NCI-H1930 (cell line): ENCODE measurements at places on chromosomes 11 and 22.

GRCh38 chr11:73468590-73469161, 92.5 kb downstream of the RELT start:
- no peak for DNase-seq

- no peak for DNase-seq
Observed at GRCh38 chr11:115161876-115162275, 342.3 kb downstream of the CADM1 start.

DNA sequence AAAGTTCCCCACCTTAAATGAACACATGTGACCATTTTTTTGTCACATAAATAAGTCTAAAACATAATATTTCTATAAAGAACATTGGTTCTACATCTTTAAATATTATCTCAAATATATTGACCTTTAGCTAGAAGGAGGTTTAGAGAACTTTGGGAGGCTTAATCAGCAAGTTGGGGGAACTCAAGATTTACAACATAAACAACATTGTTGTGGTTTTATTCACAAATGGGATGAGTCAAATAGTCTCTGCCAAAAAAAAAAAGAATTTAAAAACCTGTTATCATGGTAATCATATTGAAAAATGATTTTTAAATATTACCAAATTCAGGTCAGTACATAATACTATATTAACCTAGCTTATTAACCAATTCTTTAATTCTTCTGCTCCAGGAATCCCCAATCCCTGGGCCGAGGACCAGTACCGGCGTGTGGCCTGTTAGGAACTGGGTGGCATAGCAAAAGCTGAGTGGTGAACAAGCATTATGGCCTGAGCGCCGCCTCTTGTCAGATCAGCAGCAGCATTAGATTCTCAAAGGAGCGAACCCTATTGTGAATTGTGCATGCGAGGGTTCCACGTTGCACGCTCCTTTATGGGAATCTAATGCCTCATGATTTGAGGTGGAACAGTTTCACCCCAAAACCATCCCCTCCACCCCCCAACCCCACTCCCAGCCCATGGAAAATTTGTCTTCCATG, 98.2 kb downstream of the RDX start:
- no peak for DNase-seq

GRCh38 chr11:82776377-82776776, 42.7 kb upstream of the FAM181B start:
- DNase-seq: no peak

DNA sequence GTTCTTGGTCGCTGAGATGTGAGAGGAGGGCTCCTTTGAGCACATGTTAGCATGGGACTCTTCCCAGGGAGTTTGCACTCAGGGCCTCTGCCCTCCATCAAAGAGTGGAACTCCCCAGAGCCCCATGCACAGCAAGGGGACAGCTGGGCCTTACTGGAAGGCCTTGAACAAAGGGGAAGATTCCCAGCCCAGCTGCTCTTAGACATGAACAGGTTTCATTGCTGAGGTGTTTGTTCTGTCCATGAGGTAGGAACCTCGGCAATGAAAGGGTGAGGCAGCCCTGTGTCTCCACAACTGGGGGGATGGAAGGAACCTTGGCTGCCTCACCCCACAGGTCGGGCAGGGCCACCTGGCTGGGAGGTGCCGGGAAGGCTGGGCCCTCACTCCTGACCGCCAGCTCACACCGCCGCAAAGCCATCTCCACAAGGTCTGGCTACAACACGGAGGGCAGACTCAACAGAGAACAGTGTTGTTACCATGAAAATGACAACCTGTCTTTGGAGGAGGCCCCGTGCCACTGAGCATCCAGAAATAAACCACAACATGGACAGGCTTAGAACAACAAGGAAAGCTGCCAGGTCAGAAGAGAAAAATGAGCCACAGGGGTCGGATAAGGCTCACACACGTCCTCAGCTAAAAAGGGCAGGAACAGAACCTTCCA, 3.2 kb downstream of the DERL3 start:
- DNase-seq: no peak

DNA sequence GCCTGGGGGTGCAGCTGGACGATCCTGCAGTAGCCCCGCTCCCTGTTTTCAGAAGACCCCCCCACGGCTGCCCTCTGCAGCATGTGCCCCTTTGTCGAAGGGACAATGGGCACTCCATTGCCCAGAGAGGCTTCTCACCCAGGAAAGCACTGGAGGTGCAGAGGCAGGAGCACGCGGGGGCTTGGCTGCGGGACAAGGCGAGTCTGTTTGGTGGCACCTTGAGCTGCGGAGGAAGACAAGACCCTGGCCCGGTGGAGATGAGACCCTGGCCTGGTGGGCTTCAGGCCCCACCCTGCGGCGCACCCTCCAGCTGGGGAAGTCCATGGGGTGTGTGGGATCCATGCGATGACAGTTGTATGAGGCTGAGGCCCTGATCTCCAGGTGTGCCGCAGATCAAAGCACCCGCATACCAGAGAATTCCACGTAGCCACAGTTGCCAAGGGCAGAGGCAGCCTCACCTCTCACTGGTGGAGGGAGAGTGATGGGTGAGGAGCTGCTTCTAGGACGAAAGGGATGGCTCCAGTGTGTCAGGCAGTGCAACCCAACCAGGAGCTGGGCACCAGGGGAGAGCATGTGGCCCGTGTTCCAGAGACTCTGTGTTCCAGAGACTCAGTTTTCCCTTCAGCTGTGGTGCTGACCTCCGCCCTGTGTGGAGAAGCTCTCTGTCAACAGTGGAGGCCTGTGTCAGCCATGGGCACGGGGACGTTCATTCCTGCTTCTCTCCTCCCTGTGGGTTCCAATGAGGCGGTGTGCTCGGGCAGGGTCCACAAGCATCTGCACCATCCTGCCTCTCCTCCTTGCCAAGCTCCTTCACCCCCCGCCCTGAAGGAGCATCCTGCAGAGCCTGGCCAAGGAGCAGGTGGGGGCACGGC, 10.0 kb downstream of the TBX1 start:
- no peak for DNase-seq

DNA sequence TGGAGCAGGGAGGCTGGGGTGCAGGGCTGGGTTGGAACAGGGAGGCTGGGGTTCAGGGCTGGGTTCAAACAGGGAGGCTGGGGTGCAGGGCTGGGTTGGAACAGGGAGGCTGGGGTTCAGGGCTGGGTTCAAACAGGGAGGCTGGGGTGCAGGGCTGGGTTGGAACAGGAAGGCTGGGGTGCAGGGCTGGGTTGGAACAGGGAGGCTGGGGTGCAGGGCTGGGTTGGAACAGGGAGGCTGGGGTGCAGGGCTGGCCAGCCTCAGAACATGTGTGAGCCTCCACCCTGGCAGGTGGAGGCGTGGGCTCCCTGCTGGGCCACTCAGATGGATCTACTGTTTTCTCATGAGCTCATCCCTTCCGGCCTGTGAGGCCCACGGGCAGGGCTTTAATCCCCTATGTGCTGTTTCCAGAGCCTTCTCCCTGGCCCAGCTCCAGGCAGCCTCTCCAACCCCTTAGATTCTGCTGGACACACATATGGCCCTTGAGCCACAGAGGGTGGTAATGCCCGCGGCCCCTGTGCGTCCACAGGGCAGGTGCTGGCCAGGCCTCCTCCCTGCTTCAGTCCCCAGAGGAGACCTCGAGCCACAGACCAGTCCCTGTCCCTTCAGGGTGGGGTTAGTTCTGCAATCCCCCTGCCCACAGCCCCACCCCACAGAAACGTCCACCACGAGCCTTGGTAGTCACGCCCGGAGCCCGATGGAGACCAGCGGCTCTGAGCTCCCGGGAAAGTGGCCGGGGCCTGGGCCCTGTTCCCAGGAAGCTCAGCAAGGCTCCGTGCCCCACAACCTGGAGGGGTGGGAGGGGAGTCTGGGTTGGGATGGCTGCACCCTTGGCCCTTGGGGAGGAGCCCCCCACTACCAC, 197.9 kb downstream of the BRD1 start:
- DNase-seq: no peak

GRCh38 chr11:94153320-94153719, 24.7 kb downstream of the PANX1 start:
- DNase-seq: no peak

- DNase-seq: no peak
Observed at GRCh38 chr11:40130427-40130826, 1329.0 kb downstream of the LRRC4C start.

DNA sequence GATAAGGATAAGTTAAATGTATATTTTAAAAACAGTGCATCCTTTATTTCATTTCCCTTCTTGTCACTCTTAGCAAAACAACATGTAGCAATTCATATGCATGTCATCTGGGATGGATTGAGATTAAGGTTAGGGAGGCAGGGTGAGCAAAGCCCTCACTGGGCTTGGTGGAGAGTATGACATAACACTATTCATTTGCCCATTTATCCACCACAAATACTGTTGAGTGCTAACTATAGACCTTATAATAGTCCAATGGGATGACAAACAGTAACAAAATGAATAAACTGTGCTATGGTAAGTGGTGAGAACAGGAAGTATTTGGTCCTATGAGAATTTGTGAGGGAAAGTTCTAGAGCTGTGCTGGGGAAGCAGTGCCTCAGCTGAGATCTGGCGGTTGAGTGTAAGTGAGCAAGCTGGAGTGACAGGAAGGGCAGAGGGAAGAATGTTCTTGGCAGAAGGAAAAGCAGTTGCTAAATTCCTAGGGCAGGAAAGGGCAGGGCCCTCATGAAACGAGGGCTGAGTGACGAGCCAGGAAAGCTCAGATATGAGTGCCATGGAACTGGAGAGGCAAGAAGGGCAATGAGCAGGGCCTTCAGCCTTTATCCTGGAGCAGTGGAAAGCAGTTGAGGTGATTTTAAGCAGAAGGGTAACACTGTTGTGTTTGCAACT, 6.7 kb downstream of the HSD17B12 start:
- DNase-seq: no peak

DNA sequence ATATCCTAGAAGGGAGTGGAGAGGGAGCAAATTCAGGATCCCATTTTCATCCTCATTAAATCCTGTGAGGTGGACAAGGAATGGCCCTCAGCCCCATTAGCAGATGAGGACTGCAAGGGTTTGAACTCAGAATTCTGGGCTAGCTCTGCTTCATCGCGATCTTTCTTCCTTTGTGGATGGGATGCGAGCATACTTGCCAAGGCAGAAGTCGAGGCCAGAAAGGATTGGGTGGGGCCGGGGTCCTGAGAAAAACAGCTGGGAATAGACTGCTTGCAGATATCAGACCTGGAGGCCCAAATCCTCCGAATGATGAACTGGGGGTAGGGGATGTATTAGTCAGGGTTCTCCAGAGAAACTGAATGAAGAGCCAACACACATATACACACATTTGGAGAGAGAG, 179.0 kb downstream of the CHST1 start:
- DNase-seq: no peak

DNA sequence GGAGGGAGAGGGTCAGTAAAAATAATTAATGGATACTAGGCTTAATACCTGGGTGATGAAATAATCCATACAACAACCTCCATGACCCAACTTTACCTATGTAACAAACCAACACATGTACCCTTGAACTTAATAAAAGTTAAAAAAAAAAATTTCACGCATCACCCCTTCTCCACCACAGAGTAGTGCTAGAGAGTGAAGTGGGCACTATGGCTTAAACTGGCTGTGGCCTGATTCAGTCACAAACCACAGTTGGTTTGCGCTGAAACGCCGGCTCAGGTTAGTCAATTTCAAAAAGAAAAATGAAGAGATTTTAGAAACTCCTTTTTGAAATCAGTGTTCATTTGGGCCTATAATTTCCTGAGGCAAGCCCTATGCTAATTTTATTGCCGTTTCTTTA, 144.3 kb downstream of the TRPC6 start:
- no peak for DNase-seq

DNA sequence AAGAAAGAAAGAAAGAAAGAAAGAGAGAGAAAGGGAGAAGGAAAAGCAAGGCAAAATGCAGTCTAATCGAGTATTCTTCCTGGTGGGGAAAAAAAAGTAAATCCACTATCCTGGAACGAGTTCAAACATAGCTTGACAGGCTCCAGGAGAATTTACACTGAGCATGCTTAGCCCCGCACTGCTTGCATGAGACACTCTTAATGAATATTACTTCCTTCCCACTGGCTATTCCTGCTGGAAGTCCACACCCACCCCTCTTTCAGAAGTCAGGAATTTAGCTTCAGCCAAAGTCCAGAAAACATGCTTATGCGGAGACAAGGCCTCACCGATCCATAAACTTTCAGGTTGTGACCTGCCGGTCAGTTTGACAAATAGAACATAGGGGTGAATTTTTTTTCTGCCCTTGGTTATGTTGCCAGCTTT, 251.8 kb upstream of the BLID start:
- DNase-seq: no peak

DNA sequence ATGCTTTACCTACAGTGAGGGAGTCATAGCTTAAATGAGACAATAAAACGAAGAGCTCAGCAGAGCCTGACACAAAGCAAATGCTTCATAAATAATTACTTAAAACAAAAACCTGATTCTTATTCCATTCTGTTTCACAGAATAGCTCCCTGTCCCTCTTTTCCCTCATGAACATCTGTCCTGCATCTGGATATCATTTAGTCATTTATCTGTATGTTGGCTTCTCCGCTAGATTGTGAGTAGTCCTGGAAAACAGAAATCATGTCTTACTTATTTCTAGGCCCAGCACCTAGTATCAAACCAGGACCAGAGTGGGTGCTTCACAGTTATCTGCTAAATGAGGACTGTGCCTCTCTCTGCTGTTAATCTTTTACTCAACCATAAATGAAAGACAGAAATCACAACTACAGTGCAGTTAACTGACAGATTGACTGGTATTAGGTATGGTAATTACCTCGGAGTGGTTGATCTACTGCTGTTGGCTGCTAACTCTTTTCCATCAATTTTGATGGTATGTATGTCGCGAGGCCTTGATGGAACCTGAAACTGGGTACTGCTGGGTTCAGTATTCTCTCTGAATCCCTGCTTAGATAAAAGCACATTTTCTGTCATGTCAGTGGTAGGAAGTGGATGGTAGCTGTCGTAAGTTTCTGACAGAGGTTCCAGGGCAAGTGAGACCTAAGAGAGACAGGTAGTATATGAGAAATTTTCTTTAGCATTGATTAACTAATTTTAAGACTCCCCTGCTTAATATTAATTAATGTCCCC, 31.5 kb downstream of the C2CD3 start:
- no peak for DNase-seq

DNA sequence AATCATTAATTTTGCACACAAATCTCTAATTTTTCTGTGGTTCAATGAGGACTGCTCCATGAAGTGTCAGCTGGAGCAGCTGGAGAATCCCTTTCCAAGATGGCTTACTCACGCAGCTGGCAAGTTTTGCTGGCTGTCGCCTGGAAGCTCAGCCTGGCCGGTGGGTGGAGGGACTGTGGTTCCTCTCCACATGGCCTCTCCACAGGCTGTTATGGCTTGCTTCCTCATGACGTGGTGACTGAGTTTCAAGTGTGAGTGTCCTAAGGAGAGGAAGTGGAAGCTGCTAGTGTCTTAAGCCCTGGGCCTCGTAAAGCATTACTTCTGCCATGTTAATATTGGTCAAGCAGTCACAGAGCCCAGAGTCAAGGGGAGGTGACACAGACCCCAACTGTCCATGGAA, 14.0 kb upstream of the NRIP3 start:
- DNase-seq: no peak

- DNase-seq: no peak
Observed at GRCh38 chr11:71199226-71199820, 53.1 kb downstream of the SHANK2 start.
